ACHN (cell line): ENCODE measurements at places on chromosomes 6 and 20.

DNA sequence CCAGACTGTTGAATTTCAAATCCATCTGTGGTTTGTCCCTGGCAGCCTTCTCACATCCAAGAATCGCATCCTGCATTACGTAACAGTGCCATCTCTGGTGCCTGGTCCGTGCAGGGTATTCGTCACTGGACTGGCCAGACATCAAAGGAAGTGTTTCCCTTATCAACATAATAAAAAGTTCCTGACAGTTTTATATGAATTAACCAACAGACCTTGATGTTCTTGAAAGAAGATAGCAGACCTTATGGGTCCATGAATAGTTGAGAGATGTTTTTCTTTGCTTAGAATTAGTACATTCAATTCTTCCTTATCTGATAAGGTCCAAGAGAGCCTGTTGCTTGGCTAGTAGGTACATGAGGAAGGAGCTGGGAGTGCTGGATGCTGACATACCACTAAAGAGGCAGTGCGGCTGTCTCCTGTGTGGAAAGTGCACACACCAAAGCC is 77.6 kb downstream of the PHACTR2 start:
- no peak for DNase-seq

GRCh38 chr20:62132421-62132820 is 10.1 kb downstream of the LSM14B start:
- no peak for DNase-seq

- DNase-seq = no peak
Observed at GRCh38 chr6:140711019-140711613, 1336.7 kb upstream of the CITED2 start.

- no peak for DNase-seq
Observed at GRCh38 chr20:1979106-1979778, 14.6 kb downstream of the PDYN start.

- no peak for DNase-seq
Observed at GRCh38 chr6:25431306-25431974, 152.3 kb downstream of the CARMIL1 start.

DNA sequence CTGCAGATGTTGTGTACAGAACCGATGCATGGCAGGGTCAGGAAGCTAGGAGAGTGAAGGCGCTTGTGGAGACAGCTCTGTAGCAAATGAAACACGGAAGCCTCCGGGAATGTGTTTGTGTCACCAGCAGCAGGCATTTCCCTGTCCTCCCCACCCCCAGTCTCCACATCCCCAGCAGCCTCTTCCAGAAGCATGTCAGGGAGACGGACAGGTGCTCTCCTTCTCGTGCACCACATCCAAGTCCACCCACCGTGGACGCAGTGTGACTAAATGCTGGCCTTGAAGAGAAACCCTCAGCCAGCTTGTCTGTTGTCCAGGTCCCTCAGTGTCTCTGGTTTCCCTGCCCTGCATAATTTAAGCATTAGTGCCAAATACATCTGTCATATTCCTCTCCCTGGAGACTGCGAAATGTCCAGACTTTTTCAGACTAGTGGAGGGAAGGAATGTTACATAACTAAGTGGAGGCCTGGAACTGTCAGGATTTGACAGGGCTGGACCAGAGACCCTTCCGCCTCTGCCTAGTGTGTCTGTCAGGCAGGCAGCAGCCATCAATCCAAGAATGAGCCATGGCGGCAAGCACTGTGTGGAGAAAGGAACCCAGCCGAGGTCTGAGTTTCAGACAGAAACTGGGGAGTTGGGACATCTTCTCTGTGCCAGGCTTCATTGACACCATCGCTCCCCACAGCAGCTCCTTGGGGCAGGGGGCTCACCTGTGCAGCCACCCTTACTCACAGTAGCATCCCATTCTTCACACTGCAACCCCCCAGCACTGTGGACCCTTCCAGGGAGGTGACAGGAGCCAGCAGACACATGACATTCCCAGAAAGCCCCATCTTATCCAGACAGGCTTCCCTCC is 26.6 kb upstream of the PI16 start:
- no peak for DNase-seq

DNA sequence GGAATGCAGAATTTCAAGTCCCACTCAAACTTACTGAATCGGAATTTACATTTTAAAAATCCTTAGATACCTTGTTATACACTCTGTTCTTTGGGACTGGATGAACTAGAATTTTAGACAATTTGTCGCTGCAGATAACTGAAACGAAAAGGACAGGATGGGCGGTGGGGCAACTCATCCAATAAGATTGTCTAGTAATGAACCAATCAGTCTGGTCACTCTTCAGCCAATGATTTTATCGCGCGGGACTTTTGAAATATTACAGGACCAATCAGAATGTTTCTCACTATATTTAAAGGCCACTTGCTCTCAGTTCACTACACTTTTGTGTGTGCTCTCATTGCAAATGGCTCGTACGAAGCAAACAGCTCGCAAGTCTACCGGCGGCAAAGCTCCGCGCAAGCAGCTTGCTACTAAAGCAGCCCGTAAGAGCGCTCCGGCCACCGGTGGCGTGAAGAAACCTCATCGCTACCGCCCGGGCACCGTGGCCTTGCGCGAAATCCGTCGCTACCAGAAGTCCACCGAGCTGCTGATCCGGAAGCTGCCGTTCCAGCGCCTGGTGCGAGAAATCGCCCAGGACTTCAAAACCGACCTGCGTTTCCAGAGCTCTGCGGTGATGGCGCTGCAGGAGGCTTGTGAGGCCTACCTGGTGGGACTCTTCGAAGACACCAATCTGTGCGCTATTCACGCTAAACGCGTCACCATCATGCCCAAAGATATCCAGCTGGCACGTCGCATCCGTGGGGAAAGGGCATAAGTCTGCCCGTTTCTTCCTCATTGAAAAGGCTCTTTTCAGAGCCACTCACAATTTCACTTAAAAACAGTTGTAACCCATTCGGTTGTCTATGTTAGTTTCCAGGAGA is 41.9 kb upstream of the HFE start:
- peak; percentile 91 for DNase-seq

DNA sequence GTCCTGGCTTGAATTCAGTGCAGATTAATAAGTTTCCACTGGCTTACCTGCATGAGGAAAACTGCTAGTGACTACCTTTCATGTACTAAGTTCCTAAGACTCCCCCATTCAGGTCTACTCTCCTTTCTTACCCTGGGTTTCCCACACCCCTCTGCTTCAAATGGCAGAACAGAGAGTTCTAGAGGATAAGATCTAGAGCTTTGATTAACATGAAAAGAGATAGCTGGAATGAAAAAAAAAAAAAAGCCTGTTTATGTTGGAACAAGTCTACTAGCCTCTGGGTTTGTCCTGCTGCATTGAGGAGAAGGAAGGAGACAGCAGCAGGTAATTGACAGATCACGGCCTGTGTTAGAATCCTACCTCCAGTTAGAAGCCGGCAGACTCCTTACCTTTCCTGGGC is 201.4 kb upstream of the SOX4 start:
- DNase-seq = no peak

- no peak for DNase-seq
Observed at GRCh38 chr20:40956542-40957264, 71.9 kb upstream of the TOP1 start.

DNA sequence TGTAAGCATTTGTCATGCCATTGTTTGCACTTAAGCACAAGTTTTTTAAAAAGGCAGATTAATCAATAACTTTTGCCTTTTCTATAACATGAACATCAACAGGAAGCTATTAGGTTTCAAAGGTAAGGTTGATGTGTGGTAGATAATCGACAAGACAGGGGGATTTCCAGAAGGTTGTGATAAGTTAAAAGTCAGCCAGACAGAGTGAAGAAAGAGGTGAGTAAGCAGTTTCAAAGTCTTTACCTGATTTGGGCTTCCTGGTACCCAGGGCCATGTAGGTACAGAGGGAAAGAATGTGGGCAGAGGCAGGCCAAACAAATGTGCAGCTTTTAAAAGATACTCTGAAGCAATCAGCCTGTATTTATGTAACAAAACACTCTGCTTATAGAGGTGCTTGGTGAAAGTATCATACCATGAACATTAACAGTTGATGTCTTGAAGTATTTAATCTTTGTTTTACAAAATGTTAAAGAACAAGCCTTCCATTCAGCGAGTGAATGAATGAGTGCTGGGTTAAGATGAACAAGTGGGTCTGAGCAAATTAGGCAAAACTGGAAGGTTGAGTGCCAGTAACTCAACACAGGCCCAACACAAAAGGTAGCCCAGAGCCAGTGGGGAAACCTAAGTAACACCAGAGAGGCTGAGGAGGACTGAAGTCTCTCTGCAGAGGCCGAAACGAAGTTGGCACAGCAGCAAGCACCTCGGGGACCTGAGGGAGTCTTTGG is 60.2 kb downstream of the LRRC1 start:
- DNase-seq = no peak

- no peak for DNase-seq
Observed at GRCh38 chr6:41011673-41012072, 27.3 kb downstream of the UNC5CL start.

- no peak for DNase-seq
Observed at GRCh38 chr6:127792616-127793015, 108.2 kb downstream of the THEMIS start.

- DNase-seq = no peak
Observed at GRCh38 chr6:66230591-66230990, 523.6 kb upstream of the EYS start.

DNA sequence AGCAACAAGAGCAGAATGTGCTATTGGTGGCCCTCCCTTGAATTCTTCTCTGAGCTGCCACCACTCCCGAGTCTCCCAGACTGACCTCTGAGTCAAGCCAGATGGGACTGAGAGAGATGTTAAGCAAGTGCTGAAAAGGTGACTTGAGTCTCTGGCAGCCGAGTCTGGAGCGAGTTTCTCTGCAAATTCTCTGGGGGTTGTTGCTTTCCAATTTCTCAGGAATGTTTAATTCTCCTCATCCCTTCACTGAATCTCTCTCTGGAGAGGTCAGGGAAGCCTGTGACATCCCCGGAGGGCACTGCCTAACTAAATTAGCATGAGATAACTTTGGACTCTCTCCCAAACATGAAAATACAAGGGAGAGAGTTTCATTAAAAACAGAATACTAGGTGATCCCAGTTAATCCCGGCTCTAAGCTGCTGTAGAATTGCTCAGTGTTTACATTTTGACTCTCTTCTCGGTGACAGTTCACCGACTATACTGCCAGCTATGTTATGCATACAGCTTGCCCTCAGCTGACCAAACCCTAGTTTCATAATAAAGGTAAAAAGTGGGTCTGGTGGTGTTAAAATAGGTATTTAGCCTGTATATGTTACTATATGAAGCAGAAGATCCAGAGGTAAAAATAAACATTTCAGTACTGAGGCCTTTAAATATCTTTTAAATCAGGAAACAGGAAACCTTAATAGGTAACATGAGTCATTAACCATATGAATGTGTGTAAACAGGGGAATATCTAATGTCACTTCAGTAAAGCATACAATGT is 157.9 kb downstream of the FOXC1 start:
- no peak for DNase-seq

- DNase-seq = no peak
Observed at GRCh38 chr6:140731741-140732140, 1357.3 kb upstream of the CITED2 start.

DNA sequence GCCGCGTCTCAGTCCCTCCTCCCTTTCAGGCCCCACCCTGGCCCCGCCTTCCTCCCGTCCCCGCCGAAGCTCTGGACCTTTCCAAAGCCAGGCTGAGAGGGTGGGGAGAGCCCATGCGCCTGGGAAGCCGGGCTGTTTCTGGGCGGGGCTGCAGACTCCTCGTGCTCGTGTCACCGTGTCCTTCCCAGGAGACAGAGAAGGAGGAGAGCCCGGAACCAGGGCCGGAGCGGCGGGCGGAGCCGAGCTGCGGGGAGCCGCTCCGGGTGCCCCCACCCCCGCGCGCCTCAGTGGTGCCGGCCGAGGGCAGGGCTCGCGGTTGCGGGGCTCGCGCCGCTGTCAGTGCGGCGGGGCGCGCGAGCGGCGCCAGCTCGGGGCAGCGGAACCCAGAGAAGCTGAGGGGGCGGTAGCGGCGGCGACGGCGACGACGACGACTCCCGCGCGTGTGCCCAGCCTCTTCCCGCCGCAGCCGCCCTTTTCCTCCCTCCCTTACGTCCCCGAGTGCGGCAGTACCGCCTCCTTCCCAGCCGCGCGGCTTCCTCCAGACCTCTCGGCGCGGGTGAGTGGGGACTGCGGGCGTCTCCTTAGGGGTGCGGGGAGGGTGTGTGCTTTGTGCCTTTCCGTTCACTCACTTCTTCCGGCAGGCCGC is at the start of gene RALY:
TSS of gene RALY (plus strand) at position 336 of the 646 bp plus-strand sequence. CDS start 78,164 bp downstream, outside the sequence.
- DNase-seq = peak; percentile 93

DNA sequence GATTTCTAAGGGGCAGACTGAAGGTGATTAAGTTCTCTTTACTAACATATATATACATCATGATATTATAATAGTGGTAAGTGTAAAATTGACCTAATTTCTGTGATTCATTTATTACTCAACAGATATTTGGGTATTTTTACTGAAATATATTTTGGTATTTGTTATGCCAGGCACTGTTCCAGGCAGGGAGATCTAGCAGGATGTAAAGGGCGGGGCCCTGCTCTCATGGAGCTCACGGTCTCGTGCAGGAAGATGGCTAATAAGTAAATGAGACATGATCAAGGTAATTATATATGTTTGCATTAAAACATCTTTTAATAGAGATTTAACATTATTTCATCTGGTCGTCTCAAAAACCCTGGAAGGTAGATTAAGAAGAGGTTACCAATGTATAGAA is 27.7 kb downstream of the FAM50B start:
- DNase-seq = no peak

DNA sequence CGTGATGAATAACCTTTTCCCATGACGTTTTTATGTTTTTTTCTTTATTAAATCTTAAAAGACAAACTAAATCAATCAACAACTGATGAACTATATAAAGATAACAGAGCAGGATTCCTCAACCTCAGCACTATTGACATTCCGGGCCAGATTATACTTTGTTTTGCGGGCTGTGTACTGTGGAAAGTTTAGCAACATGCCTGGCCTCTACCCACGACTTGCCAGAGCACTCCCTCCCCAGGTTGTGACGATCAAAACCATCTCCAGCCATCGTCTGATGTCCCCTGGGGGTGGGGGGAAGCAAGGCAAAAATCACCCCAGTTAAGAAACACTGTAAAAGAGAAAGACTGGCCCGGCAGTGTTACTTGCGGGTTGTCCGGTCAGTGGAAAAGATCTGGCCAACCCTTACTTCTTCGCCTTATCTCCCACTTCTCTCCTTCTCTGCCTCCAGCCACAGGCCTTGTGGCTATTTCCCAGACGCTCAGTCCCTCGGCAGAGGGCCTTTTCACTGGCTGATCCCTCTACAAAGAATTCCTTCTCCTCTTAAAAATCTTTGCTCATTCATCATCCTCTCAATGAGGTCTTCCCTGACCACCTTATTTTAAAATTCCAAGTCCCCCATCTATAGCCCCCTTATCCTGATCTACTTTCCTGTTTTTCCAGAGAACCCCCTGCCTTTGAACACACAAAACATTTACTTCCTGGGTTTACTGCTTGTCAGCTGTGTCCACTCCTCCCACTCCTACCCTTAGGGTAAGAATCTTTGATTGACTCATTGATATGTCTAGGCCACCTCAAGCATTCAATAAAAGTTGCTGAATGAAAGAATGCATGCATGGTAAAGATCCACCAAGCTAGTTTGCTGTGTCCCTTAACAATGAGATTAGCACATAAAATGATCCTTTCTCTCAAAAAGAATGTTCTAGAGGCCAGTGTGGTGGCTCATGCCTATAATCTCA is 14.7 kb upstream of the RAB22A start:
- DNase-seq = no peak

- no peak for DNase-seq
Observed at GRCh38 chr20:24289737-24290481, 179.5 kb upstream of the SYNDIG1 start.

- no peak for DNase-seq
Observed at GRCh38 chr6:168884050-168884645, 369.5 kb downstream of the THBS2 start.
